ENCODE measurements at places on chromosomes 13 and 19.

DNA sequence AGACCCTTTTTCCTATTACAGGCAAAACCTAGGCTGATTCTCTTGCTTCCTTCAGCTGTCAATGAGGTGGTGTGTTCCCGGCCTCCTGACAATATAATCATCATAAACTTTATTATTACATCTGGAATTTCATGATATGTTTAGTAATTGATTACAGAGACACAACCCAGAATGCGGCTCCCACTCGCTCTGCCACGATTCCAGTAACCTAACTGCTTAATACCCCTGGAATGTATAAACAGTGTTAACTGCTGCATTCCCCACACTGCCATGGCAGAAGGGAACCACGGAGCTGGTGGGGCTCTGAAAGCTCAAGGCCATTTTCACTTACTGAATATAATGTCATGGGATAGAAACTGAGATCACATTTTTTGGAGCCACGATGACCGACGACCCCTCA is 17.1 kb downstream of the TSHZ3 start:
- DNase-seq, result no peak

DNA sequence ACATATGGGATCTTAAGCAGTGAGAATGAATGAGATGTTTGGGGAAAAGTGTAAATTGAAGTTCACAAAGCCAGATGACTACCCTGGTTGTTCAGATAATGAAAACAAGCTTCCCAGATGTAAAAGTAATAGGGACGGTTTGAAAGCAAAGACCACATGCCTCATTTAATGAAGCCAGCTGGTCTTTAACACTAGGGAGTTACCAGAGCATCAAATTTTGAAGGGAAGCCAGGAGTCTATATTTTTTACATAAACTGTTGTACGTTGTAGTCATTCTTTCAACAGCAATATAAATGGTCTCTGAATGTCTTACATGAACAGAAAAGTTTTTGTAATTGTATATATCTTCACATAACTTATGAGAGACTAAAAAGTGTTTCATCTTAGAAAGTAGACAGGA is 2604.5 kb upstream of the PCDH20 start:
- no peak for DNase-seq

DNA sequence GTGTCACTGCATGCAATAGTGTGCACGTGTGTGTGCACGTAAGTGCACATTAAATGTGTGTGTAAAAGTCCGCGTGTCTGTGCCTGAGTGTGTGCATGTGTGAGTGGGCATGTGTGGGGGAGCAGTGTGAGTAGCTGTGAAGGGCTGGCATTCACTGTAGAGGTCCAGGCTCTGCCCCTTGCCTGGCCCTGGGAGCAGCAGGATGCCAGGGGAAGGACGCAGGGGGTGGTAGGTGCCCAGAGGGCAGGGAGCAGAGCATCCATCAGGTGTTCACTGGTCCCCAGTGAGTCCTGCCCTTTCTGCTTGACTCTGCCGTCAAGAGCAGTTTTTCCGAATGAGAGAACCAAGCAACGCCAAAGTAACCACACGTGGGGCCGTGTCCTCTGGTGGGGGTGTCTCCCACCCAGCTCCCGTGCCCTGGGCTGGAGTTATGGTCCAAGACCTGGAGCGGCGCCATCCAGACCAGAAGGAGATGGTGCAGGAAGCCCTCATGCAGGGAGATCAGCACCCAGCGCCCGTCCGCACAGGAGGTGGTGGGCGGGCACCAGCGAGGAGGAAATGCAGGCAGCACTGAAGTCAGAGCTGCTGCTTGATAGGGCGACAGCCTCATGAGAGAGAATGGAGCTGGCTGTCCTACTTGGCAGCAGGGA is 68.5 kb downstream of the TEX29 start:
- no peak for DNase-seq

- no peak for DNase-seq
Measured at GRCh38 chr13:112583592-112584277, 4.2 kb downstream of the TUBGCP3 start.

DNA sequence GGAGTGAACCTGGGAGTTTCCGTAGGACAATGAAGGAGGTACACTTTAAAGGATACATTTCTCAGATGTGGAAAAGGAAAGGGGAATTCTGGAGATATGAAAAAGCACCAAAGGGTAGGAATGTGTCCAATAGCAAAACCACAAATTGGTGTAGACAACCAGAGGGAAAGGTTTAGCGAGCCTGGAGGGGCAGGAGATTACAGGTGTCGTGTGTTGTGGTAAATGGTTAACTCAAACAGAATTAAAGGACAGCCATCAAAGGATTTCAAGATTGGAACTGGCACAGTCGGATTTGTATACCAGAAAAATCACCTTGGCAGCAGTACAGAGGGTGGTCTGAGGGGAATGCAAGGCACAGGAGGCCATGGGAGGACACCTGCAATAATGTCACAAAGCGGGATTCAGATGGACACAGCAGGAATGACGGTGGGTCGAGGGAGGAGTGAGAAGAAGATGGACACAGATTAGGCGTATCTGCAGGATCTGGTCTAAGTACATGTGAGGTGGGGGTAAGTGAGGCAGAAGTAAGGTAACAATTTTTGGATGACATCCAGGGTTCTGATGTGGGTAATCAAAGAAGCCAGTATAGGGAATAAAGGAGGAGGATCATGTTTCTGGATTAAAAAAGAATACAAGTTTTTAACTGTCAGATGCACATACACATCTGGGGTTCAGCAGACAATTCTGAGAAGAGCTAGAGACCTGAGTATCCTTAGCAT is 361.6 kb downstream of the KLF12 start:
- no peak for DNase-seq

- DNase-seq, result no peak
Measured at GRCh38 chr19:589693-590395, at the start of gene HCN2. Gene HCN2, plus strand, starts transcription at chr19:589881. Its CDS starts 65 bp downstream, at chr19:589946.

- no peak for DNase-seq
Measured at GRCh38 chr19:48632692-48633147, 4.5 kb downstream of the DBP start.

GRCh38 chr13:71864094-71864985 is 2.7 kb downstream of the DACH1 start:
- DNase-seq, result no peak

- DNase-seq, result no peak
Measured at GRCh38 chr19:37932985-37933936, 26.3 kb downstream of the SIPA1L3 start.

GRCh38 chr19:47445937-47446402 is 25.7 kb downstream of the SLC8A2 start:
- no peak for DNase-seq

DNA sequence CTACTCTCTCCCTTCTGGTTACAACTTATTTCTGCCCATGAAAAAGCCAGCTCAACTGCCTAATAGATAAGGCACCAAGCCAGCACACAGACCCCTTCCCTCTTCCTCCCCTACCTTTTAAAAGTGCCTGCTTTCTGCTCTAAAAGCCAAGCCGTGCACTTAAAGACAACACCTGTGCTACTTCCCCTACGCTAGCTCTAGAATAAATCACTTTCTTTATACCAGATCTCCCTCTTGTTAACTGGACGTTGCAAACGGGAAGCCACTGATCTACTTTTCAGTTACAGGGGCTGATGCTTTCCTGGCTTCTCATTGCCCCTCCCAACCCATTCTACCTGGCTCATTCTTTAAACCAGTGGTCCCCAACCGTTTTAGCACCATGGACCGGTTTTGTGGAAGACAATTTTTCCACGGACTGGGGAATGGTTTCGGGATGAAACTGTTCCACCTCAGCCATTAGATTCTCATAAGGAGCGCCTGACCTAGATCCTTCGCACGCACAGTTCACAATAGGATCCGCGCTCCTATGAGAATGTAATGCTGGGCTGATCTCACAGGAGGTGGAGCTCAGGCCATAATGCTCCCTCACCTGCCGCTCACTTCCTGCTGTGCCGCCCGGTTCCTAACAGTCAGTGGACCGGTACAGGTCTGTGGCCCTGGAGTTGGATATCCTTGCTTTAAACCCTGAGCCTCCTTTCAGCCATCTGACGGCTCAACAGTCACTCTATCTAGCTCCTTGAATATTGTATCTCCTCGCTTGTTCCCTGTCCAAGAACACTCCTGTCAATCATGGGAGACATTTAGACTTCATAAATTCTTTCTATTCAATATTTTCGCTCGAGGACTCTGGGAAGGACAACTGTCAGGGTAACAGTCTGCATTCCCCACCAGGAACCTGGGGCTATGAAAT is 841 bp upstream of the ZNF223 start:
- no peak for DNase-seq

GRCh38 chr13:65965501-65965900 is 1264.6 kb downstream of the PCDH9 start:
- no peak for DNase-seq

- DNase-seq, result no peak
Measured at GRCh38 chr13:95250961-95251360, 50.3 kb downstream of the ABCC4 start.

DNA sequence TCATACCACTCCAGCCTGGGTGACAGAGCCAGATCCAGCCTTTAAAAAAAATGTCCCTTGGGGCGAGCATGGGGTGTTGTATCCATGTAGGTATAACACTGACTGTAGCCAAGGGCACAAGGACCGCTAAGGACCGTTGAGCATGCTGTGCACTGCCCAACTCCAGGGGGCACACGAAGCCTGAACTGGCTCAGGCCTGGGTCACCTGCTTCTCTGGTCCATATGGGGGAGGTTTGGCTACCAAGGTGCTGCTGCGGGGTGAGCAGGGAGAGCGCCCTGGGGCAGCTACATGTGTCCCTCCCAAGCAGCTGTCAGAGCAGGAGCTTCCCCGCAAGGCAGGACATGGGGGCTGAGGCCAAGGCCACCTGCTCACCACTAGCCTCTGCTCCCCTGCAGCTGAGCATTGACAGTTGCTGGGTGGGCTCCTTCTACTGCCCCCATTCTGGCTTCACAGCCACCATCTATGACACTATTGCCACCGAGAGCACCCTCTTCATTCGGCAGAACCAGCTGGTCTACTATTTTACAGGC is 16.3 kb downstream of the CATSPERG start:
- DNase-seq, result no peak

DNA sequence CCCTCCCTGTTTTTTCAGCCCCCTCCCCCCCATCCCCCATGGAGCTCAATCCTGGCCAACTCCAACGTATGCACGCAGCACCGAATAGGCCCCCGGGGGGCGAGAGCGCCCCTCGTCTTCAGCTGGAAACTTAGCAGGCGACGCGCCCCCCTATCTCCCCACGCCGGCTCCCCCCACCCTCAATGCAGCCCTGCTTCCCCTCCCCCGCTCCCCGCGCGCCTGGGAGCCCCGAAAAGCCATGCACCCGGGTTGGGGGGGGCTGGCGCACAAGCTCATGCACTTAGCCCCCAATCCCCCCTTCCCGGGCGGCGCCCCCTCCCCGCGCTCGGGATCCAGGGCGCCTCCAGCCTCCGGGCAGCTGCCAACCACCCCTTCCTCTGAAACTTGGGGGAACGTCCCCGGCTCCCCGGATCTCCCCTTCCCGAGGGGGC is 508 bp downstream of the ZBTB7A start:
- no peak for DNase-seq

- no peak for DNase-seq
Measured at GRCh38 chr13:112513761-112514160, 74.2 kb downstream of the TUBGCP3 start.

- no peak for DNase-seq
Measured at GRCh38 chr13:46753137-46753536, 43.8 kb downstream of the ESD start.

DNA sequence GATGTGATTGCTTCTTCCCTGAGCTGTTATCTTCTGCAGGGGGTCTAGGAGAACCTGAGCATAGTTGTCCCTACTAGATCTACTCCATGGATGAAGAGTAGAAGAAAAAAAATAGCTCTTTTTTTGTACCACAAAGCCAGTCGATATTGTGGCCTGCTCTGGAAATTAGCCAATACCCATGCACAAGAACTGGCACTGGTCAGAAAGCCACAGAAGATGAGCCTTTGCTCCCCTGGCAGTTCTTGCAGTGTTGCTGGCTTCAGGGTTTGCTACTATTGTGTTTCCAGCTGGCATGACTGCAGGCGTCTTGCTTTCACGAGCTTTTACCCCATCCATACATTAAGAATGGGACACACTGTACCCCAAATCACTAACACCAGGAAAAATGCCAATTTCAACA is 547.7 kb upstream of the KLF12 start:
- no peak for DNase-seq

GRCh38 chr19:364496-365287 is 20.1 kb upstream of the MIER2 start:
- DNase-seq, result no peak

DNA sequence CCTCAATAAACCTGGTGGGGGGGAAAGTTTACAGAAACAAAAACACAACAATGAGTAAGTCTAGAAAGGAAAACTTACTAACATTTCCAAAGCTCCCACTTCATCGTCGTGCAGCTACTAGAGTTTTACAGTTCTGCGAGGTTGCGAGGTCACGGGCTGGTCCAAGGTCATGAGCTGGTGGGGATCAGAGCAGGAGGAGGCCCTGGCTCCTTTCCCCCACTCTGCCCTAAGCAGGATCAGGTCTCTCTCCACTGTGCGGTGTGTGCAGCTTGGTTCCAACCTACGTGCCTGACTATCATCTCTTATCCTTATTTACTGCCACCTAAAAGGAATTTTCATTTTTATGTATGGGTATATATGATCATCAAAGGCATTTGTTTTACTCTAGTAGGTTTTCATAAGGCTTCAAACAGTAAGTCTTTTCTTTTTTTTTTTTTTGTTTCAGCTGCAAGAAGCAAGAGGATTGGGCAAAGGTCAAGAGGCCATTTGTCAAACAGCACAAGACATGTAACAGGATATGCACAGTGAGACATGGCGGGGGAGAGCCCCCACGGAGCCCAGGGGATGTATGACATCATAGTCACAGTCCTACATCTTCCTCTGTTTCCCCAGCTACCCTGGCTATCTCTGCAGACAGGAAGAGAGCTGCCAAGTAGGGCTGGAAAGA is 76.6 kb upstream of the POMP start:
- DNase-seq, result no peak

GRCh38 chr13:43425234-43425633 is 361.5 kb downstream of the ENOX1 start:
- no peak for DNase-seq

- DNase-seq, result no peak
Measured at GRCh38 chr13:38045278-38046048, 175.9 kb upstream of the TRPC4 start.

GRCh38 chr19:50465986-50466705 is 10.2 kb upstream of the EMC10 start:
- DNase-seq, result no peak

- DNase-seq, result no peak
Measured at GRCh38 chr13:25490236-25490635, 118.5 kb downstream of the ATP8A2 start.

GRCh38 chr13:37485756-37486155 is 112.8 kb downstream of the POSTN start:
- DNase-seq, result no peak

GRCh38 chr13:51101636-51102235 is 9.3 kb downstream of the C13orf42 start:
- no peak for DNase-seq

GRCh38 chr19:48351341-48351752 is 12.4 kb downstream of the TMEM143 start:
- no peak for DNase-seq

DNA sequence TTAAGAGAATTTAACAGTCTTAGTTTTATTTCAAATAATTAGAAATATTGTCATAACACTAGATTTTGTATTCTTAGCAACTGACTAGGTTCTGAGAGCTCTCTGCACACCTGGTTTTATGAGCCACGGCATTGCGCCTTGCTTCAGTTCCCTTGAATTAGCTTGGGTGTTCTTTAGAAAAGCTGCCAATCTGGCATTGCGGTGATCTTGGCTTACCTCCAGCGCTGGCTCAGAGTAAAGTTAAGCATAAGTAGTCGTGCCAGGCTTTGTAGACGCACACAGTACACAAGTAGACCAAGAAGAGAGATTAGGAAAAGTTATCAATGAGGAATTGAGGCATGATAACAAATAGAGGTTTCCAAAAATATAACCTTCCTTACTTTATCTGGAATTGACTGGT is 45.7 kb downstream of the TPP2 start:
- DNase-seq, result peak; percentile 22
